ENCODE measurements at places on chromosomes 3 and 15.

GRCh38 chr3:147397155-147397874 lies 9.0 kb downstream of the ZIC4 start:
- DNase-seq = no peak

GRCh38 chr3:142934128-142934886 lies 29.2 kb downstream of the PAQR9 start:
- no peak for DNase-seq

- DNase-seq = no peak
Measured at GRCh38 chr3:100407977-100408532, 6.7 kb downstream of the LNP1 start.

GRCh38 chr3:157280786-157281185 lies 120.8 kb upstream of the CCNL1 start:
- no peak for DNase-seq

- no peak for DNase-seq
Measured at GRCh38 chr15:56053046-56053400, 59.6 kb upstream of the NEDD4 start.

GRCh38 chr15:70023064-70023768 lies 74.5 kb downstream of the TLE3 start:
- no peak for DNase-seq
